ENCODE measurements at places on chromosomes 13 and 19.

DNA sequence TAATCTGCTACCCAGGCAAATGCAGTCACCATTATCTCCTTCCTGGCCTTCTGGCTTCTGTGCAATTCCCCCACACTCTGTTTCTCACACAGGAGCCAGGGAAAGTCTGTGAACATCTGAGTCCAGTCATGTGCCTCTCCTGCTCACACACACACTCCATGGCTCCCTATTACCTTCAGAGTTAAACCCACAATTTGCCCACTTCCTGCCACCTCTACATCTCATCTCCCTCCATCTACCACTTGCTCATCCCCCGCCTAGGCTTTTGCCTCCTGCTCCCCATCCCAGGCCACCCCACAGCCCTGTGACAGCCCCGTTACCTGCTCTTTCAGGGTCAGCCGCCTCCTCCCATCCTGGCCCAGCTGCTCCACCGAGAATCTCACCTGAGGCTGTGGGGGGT is 13.5 kb downstream of the IL12RB1 start:
- no peak for DNase-seq

GRCh38 chr13:63773476-63773875 is 2357.8 kb upstream of the PCDH20 start:
- no peak for DNase-seq

DNA sequence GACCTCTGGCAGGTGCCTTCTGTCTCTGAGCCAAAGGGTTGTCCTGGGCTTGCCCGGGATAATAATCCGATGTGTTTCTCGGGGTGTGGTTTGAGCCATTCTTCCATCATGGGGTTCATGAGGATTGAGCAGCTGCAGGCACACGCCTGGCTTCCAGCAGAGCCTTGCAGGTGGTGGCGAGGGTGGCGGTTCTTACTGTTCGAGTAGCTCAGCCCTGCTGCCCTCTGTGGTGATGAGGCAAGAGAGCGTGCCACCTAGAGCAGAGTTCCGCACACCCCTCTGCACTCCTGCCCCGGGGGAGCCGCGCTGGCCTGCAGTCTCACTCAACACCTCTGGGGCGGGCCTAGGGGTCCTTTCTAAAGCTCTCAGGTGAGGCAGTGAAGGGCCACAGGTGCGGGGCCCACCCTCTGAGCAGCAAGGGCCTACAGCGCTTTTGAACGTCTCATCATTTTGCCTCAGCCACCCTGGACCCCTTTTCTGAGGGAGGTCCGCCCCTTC is 3.8 kb downstream of the SCN1B start:
- DNase-seq, result no peak

- DNase-seq, result no peak
Observed at GRCh38 chr13:43354153-43354945, 331.0 kb downstream of the DNAJC15 start.

GRCh38 chr13:70630247-70630646 is 522.0 kb upstream of the KLHL1 start:
- no peak for DNase-seq

GRCh38 chr13:70964874-70965273 is 856.6 kb upstream of the KLHL1 start:
- no peak for DNase-seq

DNA sequence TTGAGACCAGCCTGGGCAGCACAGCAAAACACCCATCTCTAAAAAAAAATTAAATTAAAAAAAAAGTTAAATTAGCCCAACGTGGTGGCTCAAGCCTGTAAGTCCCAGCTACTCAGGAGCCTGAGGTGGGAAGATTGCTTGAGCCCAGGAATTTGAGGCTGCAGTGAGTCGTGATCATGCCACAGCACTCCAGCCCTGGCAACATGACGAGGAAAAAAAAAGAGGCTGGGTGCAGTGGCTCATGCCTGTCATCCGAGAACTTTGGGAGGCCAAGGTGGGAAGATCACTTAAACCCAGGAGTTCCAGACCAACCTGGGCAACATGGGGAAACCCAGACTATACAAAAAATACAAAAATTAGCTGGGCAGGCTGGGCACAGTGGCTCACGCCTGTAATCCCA is 2.2 kb upstream of the TMEM161A start:
- DNase-seq, result no peak

DNA sequence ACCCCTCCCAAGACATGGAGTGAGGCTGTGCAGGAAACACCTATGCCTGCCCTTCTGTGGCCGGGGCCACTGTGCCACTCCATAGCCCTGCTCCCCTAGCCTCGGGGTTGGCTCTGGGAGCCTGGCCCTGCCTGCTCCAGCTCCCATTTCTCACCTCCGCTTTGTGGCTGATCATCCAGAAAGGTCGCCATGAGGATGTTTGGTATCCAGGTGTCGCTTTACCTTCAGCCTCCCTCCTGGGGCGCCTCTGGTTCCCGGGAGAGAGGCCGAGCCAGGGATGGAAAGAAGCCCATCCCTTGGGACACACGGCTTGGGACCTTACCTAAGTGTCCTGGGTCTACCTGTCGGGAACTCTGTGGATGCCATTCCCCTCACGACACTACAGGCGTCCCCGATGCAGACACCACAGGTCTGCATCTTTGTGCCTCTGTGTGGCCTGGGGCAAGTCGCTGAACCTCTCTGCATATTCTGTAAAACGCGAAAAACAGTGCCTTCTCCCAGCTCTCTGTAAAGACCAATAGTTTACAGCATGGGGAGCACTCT is 3.4 kb upstream of the MCF2L start:
- no peak for DNase-seq

GRCh38 chr19:34246340-34246739 is 8.0 kb upstream of the GARRE1 start:
- DNase-seq, result no peak

- DNase-seq, result no peak
Observed at GRCh38 chr13:103694033-103694432, 627.8 kb upstream of the SLC10A2 start.

DNA sequence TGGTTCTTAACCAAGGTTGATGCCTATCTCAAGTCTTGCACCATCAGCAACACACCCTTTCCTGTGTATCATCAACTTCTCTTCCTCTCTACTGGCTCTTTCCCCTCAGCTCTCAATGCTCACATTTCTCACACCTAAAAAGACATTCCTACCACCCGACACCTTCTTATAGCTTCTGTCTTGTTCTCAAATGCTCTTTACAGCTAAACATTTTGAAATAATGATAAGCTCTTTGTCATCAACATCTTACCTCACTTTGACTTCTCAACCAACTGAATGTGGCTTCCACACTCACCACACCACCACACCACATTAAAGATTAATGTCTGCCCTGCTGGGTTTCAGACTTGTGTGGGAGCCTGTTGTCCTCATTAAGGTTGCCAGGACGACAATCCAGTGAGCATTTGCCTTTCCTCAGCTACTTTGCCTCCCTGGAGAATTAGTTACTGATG is 67.8 kb downstream of the RXFP2 start:
- peak; percentile 13 for DNase-seq

DNA sequence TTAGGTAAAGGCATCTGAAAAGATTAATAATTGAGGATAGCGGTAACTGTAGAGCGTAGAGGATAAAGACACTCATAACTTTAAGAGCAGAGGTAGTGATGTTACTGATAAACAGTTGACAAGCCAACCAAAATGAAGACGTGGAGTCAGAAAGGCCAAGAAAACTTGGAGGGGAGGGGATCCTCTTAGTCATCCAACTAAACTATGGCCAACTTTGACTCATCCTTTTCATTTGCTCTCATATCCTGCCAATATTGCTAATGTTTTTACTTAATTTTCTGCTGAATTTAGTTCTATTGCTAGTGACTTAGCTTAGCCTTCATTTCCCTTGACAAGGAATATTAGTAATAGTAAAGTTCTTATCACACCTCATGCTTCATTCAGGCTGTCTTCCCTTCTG is 13.4 kb downstream of the ITGBL1 start:
- no peak for DNase-seq

DNA sequence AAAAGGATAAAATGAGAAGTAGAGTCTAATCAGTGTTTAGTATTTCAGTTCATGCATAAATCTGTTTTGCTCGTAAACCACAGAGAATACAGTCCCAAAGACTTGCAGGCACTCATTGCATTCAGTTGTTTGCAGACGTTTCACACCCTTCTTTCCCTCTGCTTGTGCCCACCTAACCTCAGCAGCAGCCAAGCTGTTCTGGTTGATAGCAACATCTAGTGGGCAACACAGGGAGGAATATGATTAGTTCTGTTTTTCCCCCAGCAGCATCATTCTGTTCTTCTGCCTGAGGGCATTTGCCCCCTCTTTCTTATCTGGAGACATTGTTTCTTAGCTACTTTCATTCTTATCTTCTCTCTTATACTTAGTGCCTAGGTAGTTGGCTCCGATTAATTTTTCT is 135.6 kb downstream of the PAN3 start:
- DNase-seq, result no peak

DNA sequence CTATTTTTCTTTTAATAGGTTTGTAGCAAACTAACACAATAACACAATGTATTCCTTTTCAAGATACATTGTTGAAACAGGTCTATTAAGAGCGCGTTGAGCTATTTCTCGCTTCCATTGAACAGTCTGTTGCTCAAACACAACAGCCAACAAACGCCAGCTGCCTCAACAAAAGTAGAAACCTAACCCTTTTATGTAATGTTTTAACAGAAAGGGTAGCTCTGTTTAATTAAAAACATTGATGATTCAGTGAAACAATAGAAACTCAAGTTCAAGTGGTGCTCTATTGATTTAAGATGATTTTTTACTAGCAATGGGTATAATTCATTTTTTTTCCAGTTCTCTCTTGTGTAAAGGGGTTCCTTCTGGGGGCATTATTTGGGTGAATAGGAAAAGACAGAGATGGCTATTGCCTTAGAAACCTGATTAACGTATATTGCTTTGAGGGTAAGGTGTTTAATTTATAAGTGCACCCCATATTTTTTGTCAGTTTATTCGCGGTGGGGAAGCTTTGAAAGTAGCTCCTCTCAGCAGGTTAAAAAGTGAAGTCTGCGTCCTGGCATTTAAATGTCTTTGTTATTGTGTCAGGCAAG is 14.9 kb downstream of the ZIC2 start:
- no peak for DNase-seq

DNA sequence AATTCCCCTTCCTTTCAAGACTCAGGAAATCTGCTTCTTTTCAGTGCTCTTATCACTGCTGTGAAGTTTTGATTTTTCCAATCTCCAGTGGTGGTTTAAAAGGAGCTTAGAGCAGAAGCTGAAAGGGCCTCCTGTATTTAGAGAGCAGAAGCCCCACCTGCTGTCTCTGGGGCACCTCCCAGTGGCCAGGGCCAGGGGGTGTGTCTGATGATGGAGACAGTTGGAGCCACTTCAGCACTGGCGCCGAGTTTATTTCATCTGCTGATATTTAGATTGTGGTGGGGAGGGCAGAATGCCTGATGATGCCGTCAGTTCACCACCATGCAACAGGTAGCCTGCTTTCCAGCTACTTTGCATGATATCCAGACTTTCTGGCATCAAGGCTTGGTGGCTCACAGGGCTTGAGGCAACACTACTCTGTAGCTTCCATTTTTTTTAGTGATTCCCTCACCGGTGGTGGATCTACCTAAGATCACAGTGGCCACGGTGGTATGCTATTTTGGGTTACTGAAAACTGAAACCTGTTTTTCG is 371.9 kb downstream of the KCNRG start:
- peak; percentile 9 for DNase-seq

DNA sequence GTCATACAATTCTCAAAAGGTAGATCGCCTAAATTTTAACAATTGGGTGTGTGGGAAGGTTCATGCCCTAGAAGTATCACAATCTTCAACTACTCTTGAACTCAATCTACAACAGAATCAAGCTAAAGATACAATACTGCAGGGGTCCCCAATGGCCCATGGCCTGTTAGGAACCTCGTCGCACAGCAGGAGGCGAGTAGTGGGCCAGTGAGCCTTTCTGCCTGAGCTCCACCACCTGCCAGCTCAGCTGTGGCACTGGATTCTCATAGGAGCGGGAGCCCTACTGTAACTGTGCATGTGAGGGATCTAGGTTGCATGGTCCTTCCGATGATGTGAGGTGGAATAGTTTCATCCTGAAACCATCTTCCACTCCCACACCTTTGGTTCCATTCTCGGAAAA is 230.6 kb downstream of the KLF12 start:
- no peak for DNase-seq

GRCh38 chr19:8686549-8686948 is 12.0 kb downstream of the ACTL9 start:
- DNase-seq, result no peak

DNA sequence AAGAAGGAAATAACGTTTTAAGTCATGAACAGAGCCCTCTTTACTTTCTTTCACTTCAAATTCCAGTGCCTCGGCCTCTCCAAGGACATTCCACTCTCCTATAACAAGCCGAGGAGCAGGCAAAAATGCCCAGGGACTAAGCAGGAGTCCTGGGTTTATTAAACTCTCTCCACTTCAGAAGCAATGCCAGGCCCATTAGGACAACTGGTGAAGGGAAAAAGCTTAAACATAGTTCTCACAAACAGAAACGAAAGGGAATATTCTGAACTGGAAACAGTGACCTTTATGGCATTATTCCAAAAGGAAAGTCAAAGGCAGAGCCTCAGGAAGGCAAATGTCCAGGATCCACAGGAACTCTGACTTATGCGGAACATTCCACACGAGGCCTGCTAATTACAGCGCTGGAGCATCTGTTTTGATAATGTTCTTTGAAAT is 30.9 kb upstream of the MED4 start:
- no peak for DNase-seq

DNA sequence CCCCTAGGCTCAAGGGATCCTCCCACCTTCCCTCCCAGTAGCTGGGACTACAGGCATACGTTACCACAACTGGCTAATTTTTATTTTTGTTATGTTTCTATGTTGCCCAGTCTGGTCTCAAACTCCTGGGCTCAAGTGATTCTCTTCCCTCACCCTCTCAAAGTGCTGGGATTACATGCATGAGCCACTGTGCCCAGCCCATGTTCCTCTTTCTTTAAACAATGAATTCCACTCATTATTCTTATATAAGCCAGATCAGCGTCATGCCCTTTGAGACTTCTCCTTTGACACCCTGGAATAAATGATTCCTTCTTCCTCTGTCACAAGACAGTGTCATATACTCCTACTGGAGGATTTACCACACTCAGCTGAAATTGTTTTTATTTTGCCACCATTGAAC is 519.9 kb upstream of the SPRY2 start:
- no peak for DNase-seq

GRCh38 chr19:13693889-13694288 is 70.4 kb upstream of the MRI1 start:
- DNase-seq, result no peak

DNA sequence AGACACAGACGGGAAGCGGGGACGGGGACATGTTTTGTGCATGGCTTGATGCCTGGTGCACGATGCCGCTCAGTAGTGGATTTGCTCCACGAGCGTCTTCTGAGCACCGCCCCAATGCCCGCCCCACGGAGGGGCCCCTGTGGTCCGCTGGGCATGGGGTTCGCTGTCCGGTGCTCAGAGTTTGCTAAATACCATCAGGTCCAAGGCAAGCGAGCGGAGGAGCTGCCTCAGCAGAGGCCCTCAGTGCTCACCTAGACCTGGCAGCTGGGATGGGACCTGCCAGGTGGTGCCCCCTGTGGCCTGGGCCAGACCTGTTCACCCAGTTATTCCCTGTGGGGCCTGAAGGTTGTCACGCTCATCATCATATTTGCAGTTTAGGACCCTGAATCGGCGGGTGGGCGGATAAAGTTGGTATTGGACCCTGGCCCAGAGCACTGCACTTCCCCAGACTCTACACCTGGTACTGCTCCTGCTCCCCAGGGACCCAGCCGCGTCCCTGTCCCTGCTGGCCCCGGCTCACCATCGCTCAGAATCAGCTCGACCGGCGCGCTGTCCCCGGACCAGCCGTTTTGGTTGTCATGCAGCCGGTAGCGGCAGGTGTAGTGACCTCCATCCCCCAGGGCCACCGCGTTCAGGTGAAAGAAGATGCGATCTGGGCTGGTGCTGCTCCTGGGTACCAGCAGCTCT is 2.3 kb downstream of the A1BG start:
- no peak for DNase-seq

GRCh38 chr13:83311886-83312577 is 570.2 kb downstream of the SLITRK1 start:
- DNase-seq, result no peak

Measured in T-helper 1 cell (primary cell).